ENCODE measurements at places on chromosomes 1 and 21. TPM values are rescaled to one million over a fixed set of nuclear protein-coding genes. Genes with fewer than 3 reads are reported as not detected.

ZBED6 gene
- 4.3 TPM for total RNA-seq

OR2T2 gene
- total RNA-seq: not detected

ZFP69 gene
- 3.0 TPM for total RNA-seq

ZZZ3 gene
- total RNA-seq: 35.4 TPM

CYP4A22 gene
- total RNA-seq: not detected

C1orf159 gene
- 14.7 TPM for total RNA-seq

OR2T29 gene
- not detected for total RNA-seq

MEGF6 gene
- 1.2 TPM for total RNA-seq

SRM gene
- 110 TPM for total RNA-seq

CFHR4 gene
- total RNA-seq: not detected

TRMT1L gene
- total RNA-seq: 10.3 TPM

ZP4 gene
- not detected for total RNA-seq

NHLH1 gene
- total RNA-seq: not detected

SNX27 gene
- total RNA-seq: 10.1 TPM

RAB7B gene
- 3.4 TPM for total RNA-seq

RUNX3 gene
- 2.1 TPM for total RNA-seq

NTMT2 gene
- not detected for total RNA-seq

PRRX1 gene
- 57.8 TPM for total RNA-seq

GNG12 gene
- total RNA-seq: 85.6 TPM

GSTM5 gene
- total RNA-seq: 6.4 TPM

INAVA gene
- 0.34 TPM for total RNA-seq

NPR1 gene
- under 0.01 TPM for total RNA-seq
